Stimulated activated CD8-positive, alpha-beta memory T cell treated with anti-CD3 and anti-CD28 coated beads, Interleukin-15, amount 100 ng/mL, for 4 hours (primary cell): ENCODE measurements at places on chromosomes 4 and X.

GRCh38 chrX:140318296-140318695 lies 186.6 kb downstream of the SOX3 start:
- no peak for DNase-seq

DNA sequence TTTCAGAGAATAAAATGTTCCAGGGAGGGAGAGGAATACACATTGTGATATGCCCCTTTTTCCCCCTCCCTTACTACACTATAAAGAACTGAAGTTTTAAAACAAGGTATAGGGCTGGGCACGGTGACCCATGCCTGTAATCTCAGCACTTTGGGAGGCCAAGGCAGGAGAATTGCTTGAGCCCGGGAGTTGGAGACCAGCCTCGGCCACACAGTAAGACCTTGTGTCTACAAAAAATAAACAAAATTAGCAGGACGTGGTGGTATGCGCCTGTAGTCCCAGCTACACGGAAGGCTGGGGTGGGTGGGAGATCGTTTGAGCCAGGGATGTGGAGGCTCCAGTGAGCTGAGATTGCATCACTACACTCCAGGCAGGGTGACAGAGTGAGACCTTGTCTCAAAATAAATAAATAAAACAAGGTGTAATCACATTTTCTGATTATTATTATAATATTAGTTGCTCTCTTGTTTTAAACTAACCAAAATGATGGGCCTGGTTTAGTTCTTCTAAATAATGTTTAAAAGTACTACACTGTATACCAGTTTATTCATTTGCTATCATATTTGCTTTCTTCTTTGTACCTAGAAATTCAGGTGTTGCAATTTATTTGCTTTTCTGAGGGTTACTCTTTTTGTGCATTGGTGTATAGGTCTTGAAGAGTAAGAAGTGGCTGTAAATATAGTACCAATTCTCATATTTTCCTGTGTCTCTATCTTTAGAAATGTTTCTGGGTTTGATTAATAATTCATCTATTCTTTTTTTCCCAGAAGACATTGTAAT lies 8.8 kb downstream of the TBC1D8B start:
- DNase-seq, result no peak

DNA sequence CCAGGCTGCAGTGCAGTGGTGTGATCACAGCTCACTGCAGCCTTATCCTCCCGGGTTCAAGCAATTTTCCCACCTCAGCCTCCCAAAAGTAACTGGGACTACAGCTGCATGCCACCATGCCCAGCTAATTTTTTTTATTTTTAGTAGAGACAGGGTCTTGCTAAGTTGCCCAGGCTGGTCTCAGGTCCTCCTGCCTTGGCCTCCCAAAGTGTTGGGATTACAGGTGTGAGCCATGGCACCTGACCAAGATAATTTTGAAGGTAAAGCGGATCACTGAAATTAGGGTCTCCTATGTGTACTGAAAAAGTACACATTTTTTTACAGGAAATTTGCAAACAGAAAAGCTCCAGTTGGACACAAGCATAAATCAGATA lies 4.8 kb downstream of the SAT1 start:
- no peak for DNase-seq

DNA sequence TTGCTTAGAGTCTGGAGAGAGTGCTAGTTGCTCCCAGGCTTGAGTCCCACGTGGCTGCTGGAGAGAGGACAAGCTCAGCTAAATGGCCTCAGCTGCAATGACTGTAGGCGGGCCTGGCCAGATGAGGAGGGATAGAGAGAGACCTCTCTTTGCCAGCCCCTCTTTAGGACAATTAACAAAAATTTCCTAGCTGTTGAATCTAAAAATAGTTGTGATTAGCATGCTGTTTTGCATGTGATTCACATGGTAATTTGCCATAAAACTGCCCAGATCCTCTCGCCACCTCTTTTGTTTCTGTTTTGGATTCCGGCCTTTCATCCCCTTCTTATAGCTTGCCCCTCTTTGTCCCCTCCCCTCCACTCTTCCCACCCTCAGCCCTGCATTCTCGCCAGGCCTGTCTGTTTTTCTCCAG lies 28.9 kb upstream of the PRPS1 start:
- DNase-seq, result no peak

- DNase-seq, result no peak
Observed at GRCh38 chr4:92304121-92304520, 355 bp downstream of the GRID2 start.

DNA sequence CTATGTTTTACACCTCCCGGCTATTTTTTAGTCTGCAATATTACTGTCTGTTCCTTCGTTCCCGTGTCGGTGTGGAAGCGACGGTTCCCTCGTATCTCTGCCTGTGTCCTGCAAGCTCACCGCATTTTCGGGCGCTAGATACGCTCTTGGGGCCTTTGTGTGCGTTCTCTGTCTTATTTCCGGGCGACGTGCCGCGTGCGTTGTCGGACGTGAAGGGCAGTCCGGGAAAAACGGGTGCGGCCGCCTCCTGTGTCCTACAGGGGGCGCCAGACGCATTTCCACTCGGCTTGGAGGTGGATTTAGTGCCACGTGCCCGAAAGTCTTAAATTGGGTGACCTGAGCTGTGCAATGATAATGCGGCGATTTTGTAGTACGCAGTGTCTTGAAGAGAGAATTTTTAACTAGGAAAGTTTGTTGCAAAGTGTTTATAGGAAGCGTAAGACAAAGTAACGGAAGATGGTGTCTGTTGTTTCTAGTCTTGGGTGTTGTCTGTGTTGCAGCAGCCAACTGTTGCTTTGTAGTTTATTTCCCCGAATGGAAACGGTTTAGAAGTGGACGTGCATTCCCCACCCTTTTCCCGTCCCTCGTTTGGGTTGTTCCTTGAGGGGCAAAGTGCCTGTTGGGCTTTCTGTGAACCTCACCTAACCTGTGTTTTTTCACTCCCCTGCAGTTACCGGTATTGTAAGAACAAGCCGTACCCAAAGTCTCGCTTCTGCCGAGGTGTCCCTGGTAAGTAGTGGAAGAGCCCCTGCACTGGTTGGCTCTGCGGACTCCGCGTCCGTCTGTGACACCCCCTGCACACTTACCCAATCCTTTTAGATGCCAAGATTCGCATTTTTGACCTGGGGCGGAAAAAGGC lies 720 bp downstream of the RPL10 start:
- no peak for DNase-seq

- DNase-seq, result no peak
Observed at GRCh38 chr4:102687373-102687981, 73.3 kb downstream of the MANBA start.

DNA sequence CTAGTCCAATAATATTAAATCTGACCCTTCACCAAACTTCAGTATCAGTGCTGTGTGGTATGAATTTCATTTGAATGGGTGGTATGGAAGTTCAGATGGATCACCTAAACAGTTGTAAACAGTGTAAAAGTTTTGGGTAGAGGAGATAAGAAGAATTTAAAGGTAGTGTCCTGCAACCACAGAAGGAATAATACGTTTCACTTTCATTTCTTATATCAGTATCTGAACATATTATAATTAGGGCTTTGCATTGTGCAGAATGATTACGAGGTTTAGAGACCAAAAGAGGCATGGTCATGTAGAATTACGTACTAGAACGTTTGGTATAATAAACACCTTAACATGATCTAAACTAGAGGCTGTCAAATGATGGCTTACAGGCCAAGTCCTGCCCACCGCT lies 116.1 kb downstream of the PDLIM5 start:
- no peak for DNase-seq

DNA sequence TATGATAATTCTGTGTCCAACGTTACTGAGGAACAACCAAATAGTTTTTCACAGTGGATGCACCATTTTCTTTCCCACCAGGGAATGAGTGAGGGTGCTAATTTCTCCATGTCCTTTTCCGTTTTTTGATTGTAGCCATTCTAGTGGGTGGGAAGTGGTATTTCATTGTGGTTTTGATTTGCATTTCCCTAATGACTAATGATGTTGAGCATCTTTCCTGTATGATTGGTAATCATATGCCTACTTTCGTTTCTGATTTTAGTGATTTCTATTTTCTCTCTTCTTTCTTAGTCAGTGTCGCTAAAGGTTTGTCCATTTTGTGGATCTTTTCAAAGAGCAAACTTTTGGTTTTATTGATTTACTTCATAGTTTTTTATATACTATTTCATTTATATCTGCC lies 32.1 kb upstream of the TEX13D start:
- no peak for DNase-seq

- DNase-seq, result no peak
Observed at GRCh38 chr4:66404141-66404540, 733.9 kb upstream of the EPHA5 start.

- no peak for DNase-seq
Observed at GRCh38 chr4:60934566-60935295, 265.4 kb upstream of the ADGRL3 start.

GRCh38 chr4:87007528-87008446 lies 73.0 kb downstream of the AFF1 start:
- no peak for DNase-seq
